ENCODE measurements at places on chromosomes 3 and 15. TPM values are rescaled to one million over a fixed set of nuclear protein-coding genes. Genes with fewer than 3 reads are reported as not detected.

SLC28A1 gene
- total RNA-seq, result not detected

AHSG gene
- not detected for total RNA-seq

SMCO1 gene
- total RNA-seq, result not detected

SPTBN5 gene
- 0.32 TPM for total RNA-seq

TYRO3 gene
- total RNA-seq, result 1.2 TPM

CLDN18 gene
- total RNA-seq, result not detected

ARHGEF3 gene
- 36.4 TPM for total RNA-seq

ZPLD1 gene
- total RNA-seq, result not detected

NPAP1 gene
- not detected for total RNA-seq

NR1I2 gene
- 0.89 TPM for total RNA-seq

GHSR gene
- not detected for total RNA-seq

GRCh38 chr3:46948830-46949671 is 27.5 kb downstream of the CCDC12 start:
- no peak for DNase-seq

DNA sequence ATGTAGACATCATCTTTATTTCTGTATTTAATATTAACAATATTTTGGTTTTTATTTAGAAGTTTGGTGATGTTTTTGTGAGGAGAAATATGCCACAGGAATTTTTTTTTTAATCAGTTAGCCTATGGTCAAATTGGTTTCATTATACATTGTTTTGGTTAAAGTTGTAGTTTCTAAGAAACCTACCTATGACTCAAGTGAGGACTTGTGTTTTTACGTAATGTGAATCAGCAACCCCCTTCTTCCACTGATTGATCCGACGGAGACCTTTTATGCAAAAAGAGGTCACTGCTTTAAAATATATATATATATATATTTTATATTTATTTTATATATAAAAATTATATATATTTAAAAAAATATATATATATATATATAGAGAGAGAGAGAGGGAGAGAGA is 698.1 kb downstream of the FHIT start:
- DNase-seq, result no peak

- DNase-seq, result no peak
Observed at GRCh38 chr3:134650431-134651346, at the start of gene KY. TSS of gene KY (minus strand) at chr3:134651022. CDS start at chr3:134650960, 62 bp downstream.

GRCh38 chr3:123113889-123114450 is 47.1 kb downstream of the PDIA5 start:
- no peak for DNase-seq

- peak; percentile 56 for DNase-seq
Observed at GRCh38 chr3:109702252-109702651, 364.9 kb upstream of the DPPA4 start.

- DNase-seq, result no peak
Observed at GRCh38 chr3:16568115-16568514, 37.1 kb downstream of the DAZL start.

DNA sequence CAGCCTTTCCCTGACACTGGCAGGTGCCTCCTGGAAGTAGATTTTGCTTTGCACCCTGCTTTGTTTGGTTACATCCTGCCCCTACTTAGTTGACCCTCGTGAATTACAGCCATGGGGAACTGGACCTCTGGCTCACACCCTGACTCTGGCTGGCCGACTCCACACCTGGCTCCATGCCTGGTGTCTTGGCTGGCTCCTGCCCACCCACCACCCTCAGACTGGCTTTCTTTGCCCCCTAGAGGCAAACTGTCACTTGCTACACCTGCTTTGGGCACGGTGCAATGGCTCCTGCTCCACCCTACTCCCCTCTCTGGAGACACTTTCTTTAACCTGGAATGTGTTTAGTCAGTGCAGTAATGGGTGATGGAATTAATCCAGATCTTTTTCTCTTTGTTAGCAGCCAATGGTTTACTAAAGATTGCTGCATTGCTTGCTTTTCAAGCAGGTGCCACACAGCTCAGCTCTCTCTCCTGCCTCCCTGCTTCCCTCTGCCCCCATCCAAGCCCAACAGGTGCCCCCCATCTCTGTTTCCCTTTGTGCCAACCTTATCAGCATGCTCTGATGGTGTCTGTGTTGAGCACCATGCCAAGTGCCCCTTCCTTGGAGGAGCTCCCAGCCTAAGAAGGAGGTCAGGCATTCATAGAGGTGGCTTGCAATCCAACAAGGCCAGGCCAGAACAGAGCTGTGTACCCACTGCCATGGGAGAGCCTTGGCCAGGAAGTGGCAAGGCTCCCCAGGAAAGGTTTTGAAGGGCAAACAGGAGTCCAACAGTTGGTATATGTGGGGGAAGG is 38.4 kb downstream of the RASGRF1 start:
- DNase-seq, result no peak

DNA sequence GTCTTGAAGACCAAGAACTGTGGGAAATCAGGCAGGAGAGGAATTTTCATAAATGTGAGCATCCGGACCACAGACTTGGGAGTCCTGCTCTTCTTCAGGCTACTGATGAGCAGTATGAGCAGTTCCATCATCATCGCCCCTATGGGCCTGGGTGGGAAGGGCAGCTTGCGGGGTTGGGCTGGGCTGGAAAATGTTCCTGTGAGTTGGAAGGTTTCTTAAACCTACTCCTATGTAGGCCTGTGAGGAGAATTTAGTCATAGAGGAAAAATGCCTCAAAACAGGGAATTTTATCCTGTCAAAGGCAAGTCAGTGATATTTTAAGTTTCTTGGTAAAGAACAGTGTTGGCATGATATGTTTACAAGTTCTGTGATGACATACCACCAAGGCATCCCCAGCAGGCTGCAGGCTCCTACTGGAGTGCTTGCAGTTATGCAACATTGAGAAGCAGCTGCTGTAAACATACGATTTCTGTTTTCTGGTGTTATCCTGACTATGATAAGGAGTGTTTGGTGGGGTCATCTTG is 10.3 kb downstream of the MASP1 start:
- no peak for DNase-seq

- DNase-seq, result no peak
Observed at GRCh38 chr3:195877767-195878423, 30.5 kb downstream of the TNK2 start.

GRCh38 chr3:196868297-196868661 is 559 bp downstream of the SENP5 start:
- DNase-seq, result peak; percentile 32

- DNase-seq, result no peak
Observed at GRCh38 chr3:44932986-44933944, 42.7 kb downstream of the ZDHHC3 start.

DNA sequence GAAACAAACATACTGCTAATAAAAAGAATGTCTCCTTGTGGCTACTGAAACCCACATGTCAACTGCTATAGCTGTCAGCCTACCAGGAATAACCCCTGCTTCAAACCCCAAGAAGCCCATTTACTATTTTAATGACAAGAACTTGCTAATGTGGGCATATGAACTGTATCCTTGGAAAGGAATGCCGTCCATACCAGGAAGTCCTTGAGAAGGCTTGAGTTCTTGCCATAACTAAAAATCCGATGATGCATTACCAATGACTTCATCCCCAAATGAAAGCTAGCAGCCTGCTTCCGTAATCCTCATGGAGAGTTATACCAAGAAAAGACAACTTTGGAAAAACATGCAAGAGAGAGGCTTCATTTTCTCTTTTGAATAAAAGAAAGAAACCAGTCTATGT is 34.8 kb downstream of the MINDY4B start:
- DNase-seq, result no peak

DNA sequence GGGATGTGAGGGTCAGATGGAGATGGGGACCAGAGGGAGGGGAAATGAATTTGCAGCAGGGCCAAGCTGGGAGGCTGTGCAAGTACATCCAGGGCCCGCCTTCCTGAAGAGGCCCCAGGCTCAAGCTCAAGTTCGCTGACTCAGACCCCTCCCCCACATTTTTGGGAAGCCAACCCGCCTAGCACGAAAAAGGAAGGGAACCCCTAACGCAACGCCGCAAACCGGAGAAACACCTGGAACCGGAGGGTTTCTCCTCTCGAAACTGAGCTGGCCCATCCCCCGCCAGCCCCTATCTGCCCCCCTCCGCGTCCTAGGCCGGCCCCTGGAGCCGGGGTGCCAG is 624 bp downstream of the AP3B2 start:
- DNase-seq, result peak; percentile 36

GRCh38 chr3:185724761-185725160 is 100.1 kb downstream of the IGF2BP2 start:
- no peak for DNase-seq

DNA sequence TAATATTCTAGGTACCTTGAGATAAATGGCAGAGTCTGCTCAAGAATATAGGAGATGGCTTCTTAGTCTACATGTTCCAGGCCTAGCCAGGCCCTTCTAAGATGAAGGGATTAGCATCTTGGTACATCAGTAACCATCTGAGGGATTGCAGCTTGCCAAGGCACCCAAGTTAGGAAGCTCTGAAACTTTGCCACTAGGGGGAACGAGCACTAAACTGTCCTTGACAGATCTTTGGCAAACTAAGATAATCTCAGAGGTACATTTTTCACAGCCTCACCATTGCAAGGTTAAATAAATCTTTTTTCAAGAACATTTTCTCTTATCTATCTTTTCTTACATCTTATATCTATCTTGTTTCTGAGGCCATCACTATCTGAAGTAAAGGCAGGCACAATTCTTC is 351.2 kb downstream of the RAP2B start:
- peak; percentile 12 for DNase-seq

DNA sequence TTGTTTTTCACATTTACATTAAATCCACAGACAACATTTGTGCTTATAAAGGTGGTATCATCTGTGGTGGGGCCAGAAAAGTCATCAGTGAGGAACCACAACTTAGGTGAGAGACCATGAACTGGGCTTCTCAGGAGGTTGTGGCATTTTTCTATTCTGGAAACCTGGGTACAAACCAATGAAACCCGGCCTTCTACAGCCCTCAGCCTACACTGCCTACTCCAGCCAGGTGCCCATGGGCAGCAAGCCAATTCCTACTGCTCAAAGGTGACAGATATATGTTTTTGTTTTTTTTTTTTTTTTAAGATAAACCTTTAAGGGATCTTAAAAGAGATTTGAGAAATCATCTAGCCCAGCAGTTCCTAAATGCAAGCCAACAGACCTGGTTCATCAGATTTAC is 20.3 kb downstream of the SPG21 start:
- DNase-seq, result no peak

- DNase-seq, result peak; percentile 44
Observed at GRCh38 chr3:16841904-16842271, 42.9 kb upstream of the PLCL2 start.

- DNase-seq, result no peak
Observed at GRCh38 chr3:107392549-107393165, 15.4 kb downstream of the CCDC54 start.

DNA sequence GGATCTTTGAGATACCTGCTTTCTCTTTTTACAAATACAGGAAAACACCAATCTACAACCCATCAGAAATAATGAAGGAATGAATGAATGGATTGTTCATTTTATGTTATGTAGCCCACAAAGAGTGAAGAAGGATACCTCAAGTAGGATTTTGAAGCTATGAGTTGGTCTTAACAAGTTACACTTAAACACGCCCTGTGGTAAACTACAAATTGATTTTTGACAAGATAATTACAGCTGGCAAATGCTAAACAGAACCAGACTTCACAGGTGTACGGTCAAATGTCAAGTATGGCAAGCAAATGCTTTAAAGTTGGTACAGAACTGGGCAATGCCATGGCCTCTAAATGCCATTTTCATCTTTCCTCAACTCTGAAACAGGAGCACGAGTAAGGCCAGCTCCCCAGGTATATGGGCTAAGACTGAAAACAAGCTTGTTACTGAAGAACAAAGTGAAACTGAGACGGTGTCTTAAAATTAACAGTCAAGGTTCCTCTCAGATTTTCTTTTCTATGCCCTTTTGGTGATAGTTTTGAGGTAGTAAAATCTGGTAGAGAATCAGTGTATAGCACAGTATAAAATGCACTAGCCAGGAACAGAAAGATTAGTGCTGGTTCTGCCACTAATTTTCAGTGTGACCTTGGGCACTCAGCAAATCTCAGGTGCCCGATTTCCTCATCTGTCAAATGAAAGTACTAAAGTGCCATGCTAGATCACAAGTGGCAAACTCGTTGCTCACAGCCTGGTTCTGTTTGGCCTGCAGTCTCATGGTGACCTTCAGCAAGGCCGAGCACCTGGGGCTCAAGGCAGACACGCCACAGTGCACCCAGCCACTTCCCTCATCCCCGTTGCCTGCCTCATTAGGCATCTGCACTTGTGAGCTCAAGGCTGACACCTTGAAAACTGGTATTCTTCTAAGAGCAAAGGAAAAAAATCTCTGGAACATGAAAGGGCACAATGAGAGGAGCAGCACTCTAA is 9.5 kb downstream of the RUVBL1 start:
- no peak for DNase-seq

- no peak for DNase-seq
Observed at GRCh38 chr3:89223188-89223587, 115.8 kb downstream of the EPHA3 start.

GRCh38 chr3:194386066-194386465 is 13.0 kb downstream of the GP5 start:
- no peak for DNase-seq

DNA sequence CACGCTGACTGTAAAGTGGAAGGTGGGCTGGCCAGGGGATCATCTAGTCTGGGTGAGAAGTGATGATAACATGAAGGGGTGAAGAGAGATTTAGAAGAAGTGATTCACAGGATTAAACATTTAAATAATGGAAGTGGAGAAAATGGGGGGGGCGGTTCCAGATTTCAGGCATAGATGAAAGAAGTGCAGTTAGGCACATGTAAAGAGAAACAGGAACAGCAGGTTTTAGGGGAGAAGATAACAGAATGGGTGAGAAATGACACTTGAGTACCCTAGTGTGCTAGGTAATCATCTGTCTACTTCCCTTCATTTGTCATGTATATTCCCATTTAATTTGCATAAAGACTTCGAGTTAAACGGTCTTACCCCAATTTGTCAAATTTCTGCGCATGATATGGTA is 15.3 kb downstream of the B3GNT5 start:
- peak; percentile 39 for DNase-seq

- no peak for DNase-seq
Observed at GRCh38 chr15:90200534-90201129, 498 bp upstream of the SEMA4B start.

GRCh38 chr3:194070634-194071409 is 65.1 kb upstream of the HES1 start:
- peak; percentile 88 for DNase-seq

DNA sequence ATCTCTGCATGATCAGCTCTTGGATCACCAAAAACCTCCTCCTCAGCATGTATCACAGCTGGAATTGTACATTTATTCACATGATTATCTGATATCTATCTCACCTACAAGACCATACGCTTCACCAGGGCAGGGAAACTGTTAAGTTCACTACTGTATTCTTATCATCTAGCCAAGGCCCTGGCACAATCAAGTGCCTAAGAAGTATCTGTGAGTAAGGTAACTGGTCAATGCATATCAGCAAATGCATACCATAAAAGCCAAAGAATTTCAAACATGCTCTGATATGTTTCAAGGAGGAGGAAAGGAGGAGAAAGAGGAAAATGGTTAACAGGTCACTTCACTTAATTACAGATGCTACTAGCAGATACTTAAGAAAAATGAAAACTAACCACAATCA is 158.4 kb downstream of the LIPC start:
- no peak for DNase-seq

GRCh38 chr15:48679952-48680351 is 34.4 kb upstream of the FBN1 start:
- no peak for DNase-seq

Data from activated naive CD4-positive, alpha-beta T cell treated with anti-CD3 and anti-CD28 coated beads for 36 hours (primary cell).